ENCODE measurements at places on chromosomes 16 and 17. TPM values are rescaled to one million over a fixed set of nuclear protein-coding genes. Genes with fewer than 3 reads are reported as not detected.
A peak's percentile ranks its signal among the peaks of the same experiment; 100 is the strongest.

DNA sequence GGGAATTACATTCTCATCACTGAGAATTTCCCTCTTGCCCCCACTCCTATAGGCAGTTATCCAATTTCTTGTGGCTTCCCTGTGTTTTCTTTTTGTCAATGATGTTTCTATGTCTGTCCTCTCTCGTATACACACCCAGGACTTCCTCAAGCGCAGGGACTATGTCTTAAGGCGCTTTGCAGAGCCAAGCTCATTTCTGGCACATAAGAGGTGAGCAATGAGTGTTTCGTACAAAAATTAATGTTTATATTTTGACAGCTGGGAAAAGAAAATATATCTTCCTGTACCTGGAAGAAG is 947 bp downstream of the DDX42 start:
- no peaks in the 10 kb centered on the region for H3K4me1 ChIP-seq
- H3K4me3 ChIP-seq: peak overlapping the region; percentile 82
- peak overlapping the region; percentile 100 for H3K27ac ChIP-seq
- peaks cover 3% of the 10 kb centered on the region for H3K36me3 ChIP-seq
- H3K27me3 ChIP-seq: no peaks in the 10 kb centered on the region
- no peak for DNase-seq

GRCh38 chr16:65667011-65667578 is 545.2 kb upstream of the CDH11 start:
- H3K4me1 ChIP-seq: peaks cover 16% of the 10 kb centered on the region
- H3K4me3 ChIP-seq: no peak overlapping the region
- no peaks in the 10 kb centered on the region for H3K27me3 ChIP-seq
- H3K36me3 ChIP-seq: no peaks in the 10 kb centered on the region
- no peak for DNase-seq

DNA sequence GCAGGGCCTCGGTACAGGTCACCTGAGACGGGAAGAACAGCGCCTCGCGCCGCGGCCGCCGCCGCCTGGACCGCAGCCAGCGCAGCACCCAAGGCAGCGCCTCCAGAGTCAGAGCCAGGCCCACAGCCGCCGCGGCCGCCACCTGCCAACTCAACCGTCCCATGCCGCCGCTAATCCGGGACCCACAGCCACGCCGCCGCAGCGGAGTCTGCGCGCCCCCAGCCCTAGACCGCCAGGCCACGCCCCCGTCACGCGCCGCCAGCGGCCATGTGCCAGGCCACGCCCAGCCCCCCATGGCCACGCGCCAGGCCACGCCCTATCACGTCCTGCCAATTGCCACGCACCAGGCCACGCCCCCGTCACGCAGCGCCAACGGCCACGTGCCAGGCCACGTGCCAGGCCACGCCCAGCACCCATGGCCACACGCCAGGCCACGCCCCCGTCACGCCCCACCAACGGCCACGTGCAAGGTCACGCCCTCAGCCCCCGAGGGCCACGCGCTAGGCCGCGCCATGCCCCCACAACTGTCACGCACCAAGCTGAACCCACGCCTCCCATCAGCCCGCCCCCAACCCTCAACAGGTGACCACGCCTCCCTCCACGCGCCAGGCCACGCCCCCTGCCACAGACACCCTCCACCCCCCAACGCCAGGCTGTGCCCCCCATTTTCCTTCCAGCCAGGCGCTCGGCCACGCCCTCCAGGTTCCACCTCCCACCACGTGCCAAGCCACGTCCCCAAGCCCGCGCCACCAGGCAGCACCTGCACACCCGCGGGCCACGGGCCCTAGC is at the start of gene PLD6:
Gene PLD6 (minus strand): TSS at position 210 of the 789 bp plus-strand sequence. CDS start 47 bp downstream, at position 163.
- no peaks in the 10 kb centered on the region for H3K27me3 ChIP-seq
- peak; percentile 96 for DNase-seq
- H3K4me3 ChIP-seq: peak within 1 kb of the TSS; percentile 79
- H3K36me3 ChIP-seq: peaks cover 4% of the 10 kb centered on the region
- peak within 1 kb of the TSS; percentile 83 for H3K27ac ChIP-seq
- peaks cover 7% of the 10 kb centered on the region for H3K4me1 ChIP-seq

- no peak overlapping the region for H3K27ac ChIP-seq
- peaks cover 4% of the 10 kb centered on the region for H3K4me1 ChIP-seq
- DNase-seq: no peak
- no peak overlapping the region for H3K4me3 ChIP-seq
- H3K27me3 ChIP-seq: no peaks in the 10 kb centered on the region
Observed at GRCh38 chr16:82389956-82390650, 220.1 kb upstream of the MPHOSPH6 start.

GRCh38 chr16:56478281-56479049 is 27.1 kb downstream of the OGFOD1 start:
- H3K27me3 ChIP-seq: no peaks in the 10 kb centered on the region
- no peaks in the 10 kb centered on the region for H3K36me3 ChIP-seq
- no peak overlapping the region for H3K4me3 ChIP-seq

KRT24 gene
- total RNA-seq: not detected

TM4SF5 gene
- total RNA-seq: 9.9 TPM

GRCh38 chr17:61457226-61457983 is 5.2 kb downstream of the TBX4 start:
- no peaks in the 10 kb centered on the region for H3K36me3 ChIP-seq
- H3K4me1 ChIP-seq: peaks cover 49% of the 10 kb centered on the region
- H3K27ac ChIP-seq: no peak overlapping the region
- DNase-seq: no peak
- no peak overlapping the region for H3K4me3 ChIP-seq

DNA sequence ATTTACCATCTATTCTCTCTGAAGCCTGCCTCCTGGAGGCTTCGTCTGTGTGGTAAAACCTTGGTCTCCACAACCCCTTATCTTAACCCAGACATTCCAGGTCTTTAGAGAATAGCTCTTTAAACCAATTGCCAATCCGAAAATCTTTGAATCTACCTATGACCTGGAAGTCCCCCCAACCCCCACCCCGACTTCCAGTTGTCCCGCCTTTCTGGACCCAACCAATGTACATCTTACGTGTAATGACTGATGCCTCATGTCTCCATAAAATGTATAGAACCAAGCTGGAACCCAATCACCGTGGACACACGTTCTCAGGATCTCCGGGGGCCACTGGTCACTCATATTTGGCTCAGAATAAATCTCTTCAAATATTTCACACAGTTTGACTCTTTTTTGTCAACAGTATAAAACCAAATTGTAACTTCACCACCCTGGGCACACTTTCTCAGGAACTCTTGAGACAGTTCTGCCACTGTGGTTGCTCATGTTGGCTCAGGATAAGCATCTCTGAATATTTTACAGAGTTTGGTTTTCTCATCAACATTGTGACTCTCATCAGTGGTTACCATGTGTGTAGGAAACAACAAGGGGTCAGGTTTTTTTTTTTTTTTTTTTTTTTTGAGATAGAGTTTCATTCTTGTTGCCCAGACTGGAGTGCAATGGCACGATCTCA is 18.1 kb upstream of the DNAH17 start:
- DNase-seq: no peak
- H3K36me3 ChIP-seq: no peaks in the 10 kb centered on the region
- no peak overlapping the region for H3K27ac ChIP-seq
- peaks cover 9% of the 10 kb centered on the region for H3K4me1 ChIP-seq

GRCh38 chr16:63618896-63619485 is 1502.9 kb downstream of the CDH11 start:
- H3K27me3 ChIP-seq: no peaks in the 10 kb centered on the region
- H3K4me1 ChIP-seq: no peaks in the 10 kb centered on the region
- no peak overlapping the region for H3K4me3 ChIP-seq
- no peaks in the 10 kb centered on the region for H3K36me3 ChIP-seq
- H3K27ac ChIP-seq: no peak overlapping the region
- DNase-seq: no peak

DNA sequence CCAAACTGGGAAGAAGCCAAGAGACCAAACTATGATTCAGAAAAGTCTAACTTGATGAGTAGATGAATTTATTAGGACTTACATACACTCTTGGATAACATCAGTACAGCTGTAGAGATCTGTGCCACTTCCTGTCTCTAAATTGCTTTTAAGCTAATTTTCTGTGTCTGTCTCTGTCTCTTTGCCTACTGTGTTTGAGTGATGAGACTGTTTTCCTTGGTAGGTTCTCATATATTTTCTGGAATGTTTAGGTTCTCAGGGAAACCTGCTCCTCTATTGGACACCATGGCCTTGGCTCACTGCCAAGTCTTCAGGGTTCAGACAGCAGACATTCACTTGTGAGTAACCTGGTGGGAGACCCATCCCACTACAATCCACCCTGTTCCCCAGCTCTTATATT is 103.5 kb upstream of the KIF2B start:
- H3K36me3 ChIP-seq: no peaks in the 10 kb centered on the region
- H3K4me3 ChIP-seq: no peak overlapping the region
- no peaks in the 10 kb centered on the region for H3K27me3 ChIP-seq
- no peak overlapping the region for H3K27ac ChIP-seq
- no peak for DNase-seq
- H3K4me1 ChIP-seq: no peaks in the 10 kb centered on the region

USP6 gene
- total RNA-seq: 0.16 TPM

OTOP3 gene
- not detected for total RNA-seq

DNA sequence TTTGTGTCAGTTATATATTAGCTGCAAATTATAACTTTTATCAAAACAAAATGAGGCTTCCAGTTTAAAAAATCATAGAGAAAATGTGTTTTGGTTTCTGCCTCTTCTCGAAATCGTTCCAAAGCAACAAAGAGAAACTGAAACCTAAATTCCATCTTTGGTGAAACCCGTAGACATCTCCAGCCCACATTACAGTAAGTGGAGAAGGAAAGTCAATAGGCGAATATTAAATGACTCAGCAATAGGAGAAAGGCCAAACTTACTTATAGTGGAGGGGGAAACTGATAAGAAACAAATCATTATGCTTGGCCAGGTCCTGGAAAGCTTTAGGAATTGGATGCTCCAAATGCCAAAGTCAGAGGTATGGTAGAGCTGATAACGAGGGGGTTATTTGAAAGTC is 103.0 kb upstream of the SHISA6 start:
- no peak overlapping the region for H3K27ac ChIP-seq
- no peaks in the 10 kb centered on the region for H3K4me1 ChIP-seq
- DNase-seq: no peak
- no peaks in the 10 kb centered on the region for H3K27me3 ChIP-seq
- H3K36me3 ChIP-seq: no peaks in the 10 kb centered on the region

TMEM235 gene
- not detected for total RNA-seq

DNA sequence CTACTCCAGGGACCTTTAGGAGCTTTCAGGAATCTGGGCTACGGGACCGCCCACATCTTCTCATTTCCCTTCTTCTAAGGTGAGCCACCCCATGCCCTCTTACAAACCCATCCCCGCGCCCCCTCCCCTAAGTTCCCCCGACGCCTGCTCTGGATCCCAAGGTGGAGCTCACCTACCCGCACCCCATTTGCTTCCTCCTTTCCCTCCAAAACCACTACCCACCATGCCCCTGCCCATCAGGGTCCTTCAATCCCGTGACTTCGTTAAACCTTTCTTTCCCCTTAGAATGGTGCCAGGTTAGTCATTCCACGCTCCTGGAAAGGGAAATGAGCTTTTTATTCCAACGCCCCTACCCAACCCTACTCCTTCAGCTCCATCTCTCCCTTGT is 326 bp upstream of the MTMR4 start:
- peak overlapping the region; percentile 21 for H3K27ac ChIP-seq
- H3K36me3 ChIP-seq: peaks cover 4% of the 10 kb centered on the region
- 0 out of 2 replicates have a peak, but pooled peaks cover 16% of the 10 kb centered on the region for H3K4me1 ChIP-seq
- H3K4me3 ChIP-seq: peak overlapping the region; percentile 80
- H3K27me3 ChIP-seq: no peaks in the 10 kb centered on the region

All from Caco-2 (cell line).